Activated T-helper 1 cell treated with anti-CD3 and anti-CD28 coated beads, Interleukin-12 subunit alpha, Interleukin-12 subunit beta, Interleukin-2, Interleukin-4 antibody, amounts not matched to agents 30 ng/mL and 10 ng/mL and 1 ng/mL, durations not matched to agents 14 hours and 24 hours and 36 hours (primary cell): ENCODE measurements at places on chromosomes 6 and 20.
A peak's percentile ranks its signal among the peaks of the same experiment; 100 is the strongest.

DNA sequence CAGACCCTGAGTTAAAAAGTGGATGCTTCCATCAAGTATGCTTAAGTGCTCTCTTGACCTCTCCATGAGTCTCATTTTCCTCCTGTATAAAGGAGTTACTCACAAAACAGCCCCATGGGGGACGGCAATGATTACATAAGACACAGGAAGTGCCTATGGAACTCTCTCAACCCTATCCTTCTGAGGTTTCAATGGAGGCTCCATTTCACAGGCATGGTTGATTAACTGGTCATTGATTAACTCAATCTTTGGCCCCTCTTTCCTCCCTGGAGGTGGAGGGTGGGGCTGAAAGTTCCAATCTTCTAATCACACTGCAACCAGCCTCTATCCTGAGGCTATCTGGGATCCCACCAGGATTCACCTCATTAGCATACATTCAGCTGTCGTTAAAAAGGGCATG is 29.3 kb downstream of the CST8 start:
- H3K36me3 ChIP-seq = no peaks in the 10 kb centered on the region
- DNase-seq = no peak
- H3K4me1 ChIP-seq = no peaks in the 10 kb centered on the region
- no peak overlapping the region for H3K27ac ChIP-seq
- H3K4me3 ChIP-seq = no peak overlapping the region

GRCh38 chr20:24753130-24753529 is 195.9 kb upstream of the CST7 start:
- no peaks in the 10 kb centered on the region for H3K36me3 ChIP-seq
- no peak overlapping the region for H3K4me3 ChIP-seq
- H3K27ac ChIP-seq = no peak overlapping the region
- H3K4me1 ChIP-seq = no peaks in the 10 kb centered on the region

DNA sequence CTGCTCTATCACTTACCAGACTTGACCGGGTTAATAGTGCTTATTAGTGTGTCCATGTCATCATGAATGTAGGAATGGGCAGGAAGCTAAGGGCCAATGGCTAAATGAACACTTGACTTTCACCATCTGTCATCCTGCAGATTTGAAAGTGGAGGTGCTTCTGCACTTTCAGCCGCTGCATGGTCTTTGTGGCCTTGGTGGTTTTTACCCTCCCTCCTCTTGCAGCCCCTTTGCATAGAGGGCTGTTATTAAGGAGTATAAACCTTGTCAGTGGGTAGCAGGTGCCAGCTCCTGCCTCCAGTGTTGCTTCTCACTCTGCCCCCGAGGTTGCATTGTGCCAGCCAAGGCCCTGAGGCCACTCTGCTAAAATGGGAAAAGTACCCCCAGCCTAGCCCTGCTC is 122.2 kb upstream of the TNFAIP3 start:
- no peaks in the 10 kb centered on the region for H3K36me3 ChIP-seq
- no peak overlapping the region for H3K4me3 ChIP-seq
- H3K4me1 ChIP-seq = peaks cover 29% of the 10 kb centered on the region
- H3K27ac ChIP-seq = no peak overlapping the region
- no peak for DNase-seq
- H3K27me3 ChIP-seq = peaks cover 13% of the 10 kb centered on the region

- no peaks in the 10 kb centered on the region for H3K36me3 ChIP-seq
- no peak overlapping the region for H3K27ac ChIP-seq
- no peaks in the 10 kb centered on the region for H3K4me1 ChIP-seq
- no peaks in the 10 kb centered on the region for H3K27me3 ChIP-seq
These were observed 190.8 kb upstream of the BMP2 start for GRCh38 chr20:6576726-6577125.

DNA sequence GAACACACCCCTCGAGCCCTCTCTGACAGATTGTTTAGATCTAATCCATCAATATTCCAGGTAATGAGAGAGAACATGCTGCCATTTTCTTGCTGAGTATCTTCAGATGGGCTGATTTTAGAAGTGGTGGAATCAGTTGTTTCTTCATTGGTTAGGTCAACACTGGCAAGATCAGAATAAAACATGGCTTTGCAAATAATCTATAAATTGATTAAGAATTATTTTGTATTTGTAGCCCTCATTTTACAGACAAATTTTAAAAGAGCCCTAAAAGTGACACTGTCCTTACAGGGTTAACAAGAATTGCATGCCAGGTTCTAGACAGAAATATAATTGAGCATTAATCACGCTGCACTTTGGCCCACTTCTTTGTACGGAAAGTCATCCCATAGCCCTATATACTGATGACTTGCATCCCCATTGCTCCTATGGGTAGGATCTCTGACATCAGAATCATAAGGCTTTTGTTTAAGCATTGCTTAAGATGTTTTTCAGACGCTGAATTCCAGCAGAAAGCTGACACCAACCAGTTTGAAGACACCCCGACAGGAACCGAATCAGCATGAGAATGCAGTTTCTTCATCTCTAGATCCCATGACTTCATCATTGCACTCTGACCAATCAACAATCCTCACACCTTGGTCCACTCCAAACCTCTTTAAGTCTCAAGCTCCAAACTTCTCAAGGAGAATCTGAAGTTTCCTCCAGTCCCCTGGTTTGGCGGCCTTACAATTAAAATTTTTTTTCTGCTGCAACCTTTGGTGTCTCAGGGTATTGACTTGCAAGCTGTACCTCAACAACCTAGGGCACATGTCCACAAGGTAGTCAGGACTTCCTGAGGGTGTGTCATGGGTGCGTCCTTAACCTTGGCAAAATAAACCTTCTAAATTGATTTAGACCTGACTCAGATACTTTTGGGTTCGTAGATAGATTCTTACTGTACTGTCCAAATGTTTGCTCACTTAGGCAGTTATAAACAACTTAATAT is 7.8 kb downstream of the TDP2 start:
- no peak overlapping the region for H3K4me3 ChIP-seq
- DNase-seq = no peak
- peaks cover 45% of the 10 kb centered on the region for H3K36me3 ChIP-seq
- peak overlapping the region; percentile 40 for H3K27ac ChIP-seq
- peaks cover 56% of the 10 kb centered on the region for H3K4me1 ChIP-seq

GRCh38 chr6:42698217-42698616 is 24.2 kb downstream of the PRPH2 start:
- no peak overlapping the region for H3K4me3 ChIP-seq
- peaks cover 13% of the 10 kb centered on the region for H3K36me3 ChIP-seq
- H3K27me3 ChIP-seq = no peaks in the 10 kb centered on the region
- DNase-seq = no peak

DNA sequence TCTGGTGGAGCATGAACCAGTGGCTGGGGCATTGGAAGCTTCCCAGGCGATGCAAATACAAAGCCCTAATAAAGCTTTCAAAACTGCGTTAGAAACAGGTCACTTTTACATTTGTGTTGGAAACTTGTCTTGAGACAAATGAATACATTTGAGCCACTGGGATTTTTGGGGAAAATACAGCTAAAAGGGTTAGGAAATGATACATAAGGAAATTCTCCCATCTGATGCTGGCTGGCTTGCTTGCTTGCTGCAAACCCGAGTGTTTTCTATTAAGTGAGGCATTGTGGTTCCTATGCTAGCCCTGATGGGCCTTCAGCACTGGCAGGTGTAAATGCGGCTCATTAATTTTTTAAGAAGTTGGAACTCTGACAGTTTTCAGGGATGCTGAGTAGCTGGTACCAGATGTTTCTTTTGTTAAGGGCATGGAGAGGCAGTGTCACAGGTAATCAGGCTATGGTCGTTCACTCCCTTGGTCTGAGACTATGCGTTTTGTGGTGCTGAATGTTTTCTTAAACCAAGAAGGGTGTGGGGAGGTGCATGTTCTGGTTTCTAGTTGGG is 35.2 kb downstream of the RREB1 start:
- H3K4me3 ChIP-seq = peak overlapping the region; percentile 50
- peaks cover 1% of the 10 kb centered on the region for H3K36me3 ChIP-seq
- no peak for DNase-seq
- H3K27me3 ChIP-seq = no peaks in the 10 kb centered on the region

- no peak overlapping the region for H3K4me3 ChIP-seq
- DNase-seq = no peak
- peaks cover 17% of the 10 kb centered on the region for H3K27me3 ChIP-seq
- no peaks in the 10 kb centered on the region for H3K36me3 ChIP-seq
These were observed 101.4 kb upstream of the NHSL1 start for GRCh38 chr6:138600726-138601125.

DNA sequence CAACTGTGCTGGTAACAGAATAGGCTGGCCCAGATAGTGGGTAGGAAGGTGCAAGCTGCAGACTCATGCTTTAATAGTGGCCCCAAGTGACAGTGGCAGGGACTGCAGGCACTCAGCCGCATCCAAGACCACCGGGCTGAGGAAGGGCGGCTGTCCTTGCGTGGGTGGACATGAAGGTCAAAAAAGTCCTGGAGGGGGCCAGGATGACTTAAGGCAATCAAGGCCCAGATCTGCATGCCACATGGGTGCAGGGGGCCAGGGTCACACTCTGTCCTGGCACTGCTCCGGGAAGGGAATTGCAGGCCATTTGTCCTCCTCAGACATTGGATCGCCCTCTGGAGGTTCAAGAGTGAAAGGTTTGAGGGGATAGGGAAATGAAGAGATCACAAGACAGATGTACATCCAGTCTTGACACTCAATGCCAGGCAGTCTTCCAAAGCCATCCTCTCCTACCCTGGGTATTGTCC is 10.4 kb upstream of the VNN2 start:
- H3K4me1 ChIP-seq = peaks cover 16% of the 10 kb centered on the region
- H3K4me3 ChIP-seq = no peak overlapping the region
- no peak for DNase-seq
- H3K27ac ChIP-seq = no peak overlapping the region
- no peaks in the 10 kb centered on the region for H3K27me3 ChIP-seq
- H3K36me3 ChIP-seq = no peaks in the 10 kb centered on the region

DNA sequence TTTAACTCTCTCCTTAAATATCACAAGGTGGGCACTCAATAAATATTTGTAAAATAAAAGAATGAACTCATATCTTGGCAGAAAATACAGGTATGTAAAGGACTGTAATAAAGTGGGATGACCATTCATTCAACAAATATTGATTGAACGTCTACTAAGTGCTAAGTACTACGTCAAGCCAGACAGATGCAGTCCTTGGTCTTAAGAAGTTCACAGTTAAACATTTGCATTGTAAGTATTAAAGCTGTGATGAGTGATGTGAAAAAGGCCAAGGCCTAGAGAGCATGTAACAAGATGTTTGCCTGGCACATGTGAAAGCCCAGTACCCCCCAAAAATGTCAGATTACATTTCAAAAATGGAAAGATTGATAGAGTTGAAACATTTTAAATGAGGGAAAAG is 130.1 kb upstream of the TMEM170B start:
- no peak overlapping the region for H3K4me3 ChIP-seq
- peaks cover 3% of the 10 kb centered on the region for H3K36me3 ChIP-seq
- no peaks in the 10 kb centered on the region for H3K27me3 ChIP-seq
- H3K27ac ChIP-seq = no peak overlapping the region
- no peak for DNase-seq

DNA sequence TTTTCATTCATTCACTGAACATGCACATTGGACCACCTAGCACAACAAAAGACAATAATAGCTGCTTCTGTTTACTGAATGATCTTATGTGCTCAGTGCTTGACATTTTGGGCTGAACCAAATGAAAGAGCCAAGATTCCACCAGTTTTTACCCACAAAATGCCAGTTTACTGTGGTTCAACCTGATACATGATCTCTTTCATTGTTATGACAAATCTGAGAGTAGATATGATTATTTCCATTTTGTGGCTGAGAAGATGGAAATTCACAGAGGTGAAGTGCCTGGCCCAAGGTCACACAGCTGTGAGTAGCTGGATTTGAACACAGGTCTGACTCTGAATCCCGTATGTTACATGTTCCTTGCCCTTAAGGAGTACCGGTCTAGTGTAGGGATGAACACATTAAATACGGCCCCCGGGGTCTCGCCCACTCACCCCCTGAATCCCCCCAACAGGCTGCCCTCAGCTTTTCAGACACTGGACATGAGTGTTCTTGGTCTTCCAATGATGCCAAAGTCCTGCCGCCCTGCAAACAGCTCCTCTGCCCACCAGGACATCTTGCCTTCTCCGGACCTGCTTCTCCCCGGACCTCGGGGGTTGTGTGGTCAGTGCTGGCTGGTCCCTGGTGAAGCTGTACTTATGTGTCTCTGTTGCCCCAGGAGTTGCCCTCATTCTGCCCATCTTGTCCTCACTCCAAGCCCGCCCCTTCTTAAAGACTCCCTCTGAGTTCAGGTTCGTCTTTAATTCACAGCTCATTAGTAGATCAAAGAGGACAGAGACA is 58.6 kb upstream of the SLC32A1 start:
- no peak overlapping the region for H3K4me3 ChIP-seq
- no peak for DNase-seq
- H3K4me1 ChIP-seq = no peaks in the 10 kb centered on the region
- H3K36me3 ChIP-seq = no peaks in the 10 kb centered on the region
- peaks cover 22% of the 10 kb centered on the region for H3K27me3 ChIP-seq
- H3K27ac ChIP-seq = no peak overlapping the region

DNA sequence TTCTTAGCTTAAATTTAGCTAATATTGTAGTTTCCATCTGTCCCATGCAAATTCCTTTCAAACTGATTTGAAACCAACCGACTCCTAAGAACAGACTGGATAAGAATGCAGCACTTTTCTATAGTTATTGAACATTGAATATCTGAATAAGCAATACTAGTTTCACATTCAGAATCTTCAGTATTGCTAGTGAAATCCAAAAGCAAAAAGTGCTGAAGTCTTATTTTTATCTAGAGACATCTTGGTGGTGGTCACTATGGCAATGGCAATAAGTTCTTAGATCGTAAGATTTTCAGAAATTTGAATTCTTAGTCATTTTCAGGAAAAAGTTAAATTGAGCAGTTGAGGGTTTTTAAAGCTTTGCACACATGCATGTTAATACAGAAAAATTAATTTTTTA is 2.7 kb downstream of the TFB1M start:
- H3K4me1 ChIP-seq = peaks cover 47% of the 10 kb centered on the region
- H3K36me3 ChIP-seq = peaks cover 27% of the 10 kb centered on the region
- DNase-seq = no peak
- H3K27ac ChIP-seq = no peak overlapping the region
- no peaks in the 10 kb centered on the region for H3K27me3 ChIP-seq

- peaks cover 18% of the 10 kb centered on the region for H3K27me3 ChIP-seq
- no peak overlapping the region for H3K27ac ChIP-seq
- peaks cover 5% of the 10 kb centered on the region for H3K4me1 ChIP-seq
- no peak for DNase-seq
These were observed 73.8 kb upstream of the KCNG1 start for GRCh38 chr20:51096582-51097267.

DNA sequence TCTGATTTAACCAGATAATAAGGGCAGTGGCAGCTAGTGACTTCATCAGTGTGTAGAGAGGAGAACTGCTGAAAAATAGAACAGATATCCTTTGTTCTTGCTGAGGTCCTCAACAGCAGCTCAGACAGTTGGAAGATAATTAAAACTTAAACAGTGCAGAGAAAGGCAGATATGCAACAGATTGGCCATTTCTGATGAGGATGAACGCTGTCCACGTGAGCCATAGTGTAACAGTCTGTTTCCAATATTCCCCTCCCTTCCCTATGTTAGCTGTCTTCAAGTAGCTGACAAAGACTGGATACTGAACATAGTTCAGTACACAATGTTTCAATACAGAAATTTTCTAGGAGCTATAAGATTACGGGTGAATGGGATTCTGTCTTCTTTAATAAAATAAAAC is 291.4 kb downstream of the BTBD9 start:
- DNase-seq = no peak
- H3K27ac ChIP-seq = no peak overlapping the region
- no peaks in the 10 kb centered on the region for H3K4me1 ChIP-seq
- H3K27me3 ChIP-seq = no peaks in the 10 kb centered on the region
- H3K4me3 ChIP-seq = no peak overlapping the region
- no peaks in the 10 kb centered on the region for H3K36me3 ChIP-seq
